ENCODE measurements at places on chromosomes 4 and X.

DNA sequence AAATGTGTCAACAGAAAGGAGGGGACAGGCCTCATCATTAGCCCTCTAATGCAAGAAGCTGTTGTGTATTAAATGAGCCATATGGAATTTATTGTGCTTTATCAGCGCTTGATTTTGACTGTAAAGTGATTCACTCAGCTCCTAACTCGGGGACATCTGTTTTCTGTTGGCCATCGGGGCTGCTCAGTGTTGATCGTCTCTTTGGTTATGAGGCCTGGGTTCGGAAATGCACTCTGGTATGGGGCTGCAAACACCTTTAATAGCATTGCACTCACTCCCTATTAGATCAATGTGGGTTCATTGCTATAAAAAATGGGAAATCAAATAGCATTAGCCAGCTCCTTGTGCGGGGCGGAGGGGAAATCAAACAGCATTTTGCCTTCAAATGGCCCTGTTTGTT is 6.4 kb downstream of the ARX start:
- no peak for DNase-seq

GRCh38 chr4:184860018-184860779 is 34.4 kb upstream of the ACSL1 start:
- no peak for DNase-seq

- DNase-seq: no peak
Observed at GRCh38 chrX:87664381-87664780, 146.8 kb downstream of the KLHL4 start.

- no peak for DNase-seq
Observed at GRCh38 chr4:76723924-76724323, 174.0 kb downstream of the SOWAHB start.

DNA sequence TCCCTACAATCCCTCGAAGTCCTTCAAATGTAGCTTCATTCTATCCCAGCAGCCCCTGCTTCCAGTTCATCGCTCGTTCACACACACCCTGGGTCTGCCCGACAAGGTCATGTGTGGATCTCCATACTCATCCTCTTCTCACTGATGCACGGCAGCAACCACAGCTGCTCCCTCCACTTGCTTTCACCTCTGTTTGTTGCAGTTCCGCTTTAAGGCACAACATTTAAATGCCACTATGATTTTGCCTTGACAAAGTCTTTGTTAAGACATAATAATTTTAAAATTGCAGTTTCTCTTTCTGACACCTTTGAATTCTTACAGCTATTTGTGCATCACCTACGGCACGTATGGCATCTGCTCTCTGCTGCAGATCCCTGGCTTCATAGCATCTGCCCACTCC is 1.8 kb downstream of the ODAPH start:
- no peak for DNase-seq

GRCh38 chrX:151402719-151403390 is 5.8 kb downstream of the VMA21 start:
- no peak for DNase-seq

- no peak for DNase-seq
Observed at GRCh38 chr4:42344309-42344708, 53.0 kb upstream of the SHISA3 start.

GRCh38 chrX:72021975-72022374 is 109.7 kb downstream of the RTL5 start:
- no peak for DNase-seq

DNA sequence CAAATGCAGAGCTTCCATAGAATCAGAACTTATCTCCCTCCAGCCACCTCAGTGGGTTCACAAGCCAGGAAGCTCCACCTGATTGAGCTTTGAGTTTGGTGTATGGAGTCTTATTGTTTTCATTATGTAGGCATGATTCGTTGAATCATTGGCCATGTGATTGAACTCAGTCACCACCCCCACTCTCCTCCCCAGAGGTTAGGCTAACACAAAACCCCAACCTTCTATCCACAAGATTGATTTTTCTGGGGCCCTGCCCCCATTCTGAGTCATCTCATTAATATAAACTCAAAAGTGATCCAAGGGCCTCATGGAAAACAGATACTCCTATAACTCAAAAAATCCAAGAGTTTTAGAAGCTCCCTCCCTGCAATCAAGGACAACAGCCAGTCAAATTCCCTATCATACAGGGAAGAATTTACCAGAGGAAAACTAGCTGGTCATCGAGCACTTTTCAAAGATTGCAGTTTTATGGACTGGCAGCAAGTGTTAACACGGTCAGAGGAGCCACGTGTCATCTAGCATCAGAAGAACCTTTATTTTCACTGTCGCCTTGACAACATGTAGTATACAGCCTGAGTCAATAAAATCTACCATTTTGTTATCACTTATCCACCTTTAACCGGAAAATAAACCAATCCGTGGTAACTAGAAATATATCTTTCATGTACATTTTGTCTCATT is 35.9 kb upstream of the GUCY1B1 start:
- no peak for DNase-seq

DNA sequence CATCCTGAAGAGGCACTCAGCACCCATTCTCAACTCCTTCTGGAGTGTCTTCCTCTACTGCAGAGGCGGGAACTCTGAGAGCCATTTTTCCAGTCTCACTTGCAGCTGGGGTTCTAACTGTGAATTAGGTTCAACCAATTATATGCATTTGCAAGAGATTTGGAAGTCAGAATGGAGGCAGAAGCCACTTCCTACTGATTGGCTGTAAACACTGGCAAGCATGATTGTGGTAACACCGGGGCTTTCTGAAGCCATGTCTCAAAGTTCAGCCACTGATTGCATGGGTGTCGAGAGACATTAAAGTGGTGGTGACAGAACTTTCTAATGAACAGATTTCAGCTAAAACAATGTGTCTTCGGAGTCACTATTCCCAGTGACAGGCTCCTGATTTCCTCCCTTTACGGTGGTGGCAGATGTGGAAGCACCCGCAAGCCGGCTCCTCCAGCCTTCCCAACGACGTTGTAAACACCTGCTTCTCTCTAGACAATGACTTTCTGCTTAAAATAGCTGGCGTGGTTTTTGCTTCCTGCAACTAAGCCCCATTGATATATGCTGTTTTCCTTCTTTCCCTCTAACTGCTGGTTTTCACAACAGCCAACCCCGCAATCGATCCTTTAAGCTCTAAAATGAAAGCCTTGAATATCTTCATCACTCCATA is 92.0 kb downstream of the IRF2 start:
- DNase-seq: no peak

GRCh38 chrX:53211391-53211978 is 13.5 kb downstream of the KDM5C start:
- no peak for DNase-seq

DNA sequence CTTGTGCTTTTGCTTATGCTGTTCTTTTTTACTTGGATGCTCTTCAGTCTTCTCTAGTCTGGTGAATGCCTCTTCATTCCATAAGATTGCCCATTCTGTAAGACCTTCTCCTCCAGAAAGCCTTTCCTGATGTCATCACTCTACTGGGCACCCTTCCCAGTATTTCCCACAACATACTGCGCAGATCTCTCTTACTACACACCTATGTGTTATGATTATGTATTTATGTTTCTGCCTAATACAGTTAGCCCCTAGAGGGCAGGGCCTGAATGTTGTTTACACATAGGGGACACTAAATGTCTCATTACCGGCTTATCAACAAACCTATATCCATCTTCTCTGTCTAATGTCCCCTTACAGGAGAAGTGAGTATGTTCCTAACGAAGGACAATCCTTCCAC is 21.1 kb downstream of the AIFM1 start:
- no peak for DNase-seq

DNA sequence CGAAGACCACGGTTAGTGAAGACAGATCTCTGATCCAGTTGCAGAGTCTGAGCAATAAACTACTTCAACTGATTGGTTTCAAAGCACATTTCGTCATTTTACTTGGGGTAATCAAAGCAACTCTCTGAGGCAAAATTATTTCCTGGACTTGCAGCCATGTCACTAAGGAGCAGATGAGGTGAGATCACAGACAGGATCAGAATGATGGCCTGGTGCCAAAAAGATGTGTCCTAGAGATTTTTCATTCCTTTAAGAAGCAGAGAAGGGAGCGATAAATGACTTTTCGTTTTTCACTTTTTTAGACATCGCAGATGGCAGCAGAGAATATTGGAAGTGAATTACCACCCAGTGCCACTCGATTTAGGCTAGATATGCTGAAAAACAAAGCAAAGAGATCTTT is 83.9 kb downstream of the PTTG2 start:
- DNase-seq: no peak

DNA sequence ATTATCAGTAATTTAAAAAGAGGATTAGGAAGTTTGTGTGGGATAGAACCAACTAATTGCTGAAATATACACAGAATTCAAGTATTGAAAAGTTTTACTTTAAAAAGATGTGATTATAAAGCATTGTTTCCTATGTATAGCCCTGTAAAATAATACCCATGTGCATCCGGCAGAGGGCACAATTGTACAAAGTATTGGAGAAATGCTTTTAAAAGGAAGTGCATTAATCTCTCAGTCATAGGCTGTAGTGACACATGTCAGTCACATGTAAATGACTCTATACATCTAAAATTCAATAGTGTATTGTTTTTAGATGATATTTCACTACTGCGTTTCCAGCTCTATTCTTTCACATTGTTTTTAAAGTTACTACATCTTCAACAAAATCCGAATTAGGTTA is 9.7 kb upstream of the GEMIN8 start:
- peak; percentile 23 for DNase-seq

DNA sequence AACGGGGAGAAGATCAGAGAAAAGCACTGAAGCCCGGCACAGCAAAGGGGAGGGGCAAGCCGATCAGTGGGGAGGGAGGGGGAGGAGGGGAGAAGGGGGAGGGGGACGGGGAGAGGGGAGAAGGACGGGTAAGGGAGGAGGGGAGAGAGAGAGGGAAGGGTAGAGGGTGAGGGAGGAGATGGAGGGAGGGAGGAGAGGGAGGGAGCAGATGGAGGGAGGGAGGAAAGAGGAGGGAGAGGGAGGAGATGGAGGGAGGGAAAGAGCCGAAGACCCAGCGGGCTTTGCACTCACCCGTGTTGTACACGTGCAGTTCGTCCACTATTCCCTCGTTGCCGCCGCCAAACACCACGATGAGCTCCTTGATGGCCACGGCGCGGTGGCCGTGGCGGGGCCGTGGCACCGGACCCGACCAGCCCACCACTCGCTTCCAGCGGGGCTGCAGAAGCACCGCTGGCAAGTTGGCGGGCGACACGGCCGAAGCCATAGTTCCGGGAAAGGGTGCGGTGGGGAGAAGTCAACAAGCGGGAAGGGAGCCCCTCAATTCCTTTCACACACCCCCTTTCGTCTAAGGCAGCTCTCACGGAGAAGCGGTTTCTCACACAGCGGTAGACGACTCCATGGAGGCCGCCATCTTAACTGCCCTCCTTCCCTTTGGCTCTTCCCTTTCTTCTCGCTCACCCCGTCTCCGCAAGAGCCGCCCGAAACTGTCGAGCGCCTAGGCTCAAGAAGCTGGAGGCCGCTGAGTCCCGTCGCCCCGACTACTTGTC is 1.1 kb downstream of the HCFC1 start:
- DNase-seq: no peak

DNA sequence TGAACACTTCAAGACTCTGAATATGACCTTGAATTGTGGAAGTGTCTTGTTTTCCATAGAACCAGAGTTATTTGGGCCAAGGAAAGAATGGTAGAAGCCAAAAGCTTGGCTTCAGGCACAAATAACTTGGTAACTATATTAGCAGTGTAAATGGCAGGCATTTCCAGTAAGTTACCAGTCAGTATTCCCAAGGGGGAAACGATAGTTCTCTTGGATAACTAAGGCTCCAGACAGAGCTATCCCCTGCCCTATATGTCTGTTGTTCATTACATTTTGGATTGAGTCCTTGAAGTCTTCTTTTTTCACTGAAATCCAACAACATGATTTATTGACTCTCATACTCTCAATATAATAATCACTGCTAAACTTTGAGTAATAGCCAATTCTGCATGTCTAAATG is 364.1 kb downstream of the MAGEB5 start:
- no peak for DNase-seq

GRCh38 chrX:109264878-109265277 is 217.0 kb downstream of the GUCY2F start:
- no peak for DNase-seq

- no peak for DNase-seq
Observed at GRCh38 chrX:42090395-42090794, 167.0 kb upstream of the CASK start.

DNA sequence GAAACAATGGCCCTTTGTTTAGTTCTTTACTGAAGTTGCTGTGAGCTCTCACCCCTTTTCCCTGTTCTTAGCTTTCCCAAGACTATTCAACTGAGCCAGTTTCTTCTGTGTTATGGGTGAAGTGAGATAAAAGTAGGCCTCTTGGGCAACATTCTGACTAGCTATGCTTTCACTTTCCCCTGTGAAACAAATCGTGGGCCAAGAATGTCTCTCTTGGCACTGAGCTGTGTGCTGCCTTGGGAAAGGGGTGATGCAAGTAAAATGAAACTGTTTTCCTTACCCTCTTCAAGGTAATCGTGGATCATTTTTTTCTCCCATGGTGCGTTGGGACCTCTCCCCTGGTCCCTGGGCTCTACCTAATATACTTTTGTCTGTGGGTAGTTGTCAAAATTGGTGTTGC is 653.9 kb upstream of the MAGEB2 start:
- no peak for DNase-seq

DNA sequence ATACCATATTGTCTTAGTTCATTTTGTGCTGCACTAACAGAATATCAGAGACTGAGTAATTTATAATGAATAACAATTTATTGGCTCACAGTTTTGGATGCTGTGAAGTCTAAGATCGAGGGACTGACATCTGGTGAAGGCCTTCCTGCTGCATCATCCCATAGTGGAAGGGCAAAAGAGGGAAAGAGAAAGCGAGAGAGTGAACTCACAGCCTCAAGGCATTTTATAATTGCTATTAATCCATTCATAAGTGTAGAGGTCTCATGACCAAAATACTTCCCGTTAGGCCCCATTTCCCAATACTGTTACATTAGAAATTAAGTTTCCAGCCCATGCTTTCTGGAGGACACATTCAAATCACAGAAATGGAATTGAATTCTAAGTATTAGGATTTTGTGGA is 554.4 kb downstream of the TRAM1L1 start:
- no peak for DNase-seq

DNA sequence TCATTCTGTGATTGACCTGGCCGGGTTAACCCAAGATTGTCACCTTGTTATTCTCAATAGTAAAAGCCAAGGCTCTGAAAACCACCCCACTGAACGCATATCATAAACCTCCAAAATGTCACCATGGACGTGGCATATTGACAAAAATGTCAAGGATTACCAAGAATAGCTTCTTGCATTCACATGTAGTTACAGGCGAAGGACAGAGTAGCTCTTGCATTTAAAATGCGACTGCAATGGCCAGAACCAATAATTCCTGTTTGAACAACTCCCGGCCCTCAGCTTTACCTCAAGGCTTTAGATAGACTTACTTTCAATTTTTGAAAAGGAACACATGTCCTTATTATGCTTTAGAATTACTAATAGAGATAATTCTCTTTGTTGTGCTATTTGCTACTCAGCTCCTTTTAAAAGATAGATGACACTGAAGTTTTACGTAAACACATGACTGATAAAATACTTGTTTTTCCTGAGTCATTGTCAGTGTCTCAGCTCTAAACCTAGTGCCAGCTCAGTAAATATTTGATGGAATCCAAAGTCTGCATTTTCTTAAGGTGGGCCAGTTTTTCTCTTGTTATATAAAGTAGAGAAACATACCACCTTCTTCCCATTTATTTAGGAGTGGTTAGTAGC is 66.3 kb downstream of the CLDN34 start:
- DNase-seq: no peak

GRCh38 chrX:9539605-9540387 is 74.9 kb downstream of the TBL1X start:
- no peak for DNase-seq
